EH (cell line): ENCODE measurements at places on chromosomes 3 and 15.

- DNase-seq = no peak
Measured at GRCh38 chr3:41198046-41198445, 1.3 kb upstream of the CTNNB1 start.

- DNase-seq = no peak
Measured at GRCh38 chr15:80007532-80007931, 36.5 kb upstream of the BCL2A1 start.

- DNase-seq = no peak
Measured at GRCh38 chr3:165130708-165131107, 52.4 kb upstream of the SI start.

DNA sequence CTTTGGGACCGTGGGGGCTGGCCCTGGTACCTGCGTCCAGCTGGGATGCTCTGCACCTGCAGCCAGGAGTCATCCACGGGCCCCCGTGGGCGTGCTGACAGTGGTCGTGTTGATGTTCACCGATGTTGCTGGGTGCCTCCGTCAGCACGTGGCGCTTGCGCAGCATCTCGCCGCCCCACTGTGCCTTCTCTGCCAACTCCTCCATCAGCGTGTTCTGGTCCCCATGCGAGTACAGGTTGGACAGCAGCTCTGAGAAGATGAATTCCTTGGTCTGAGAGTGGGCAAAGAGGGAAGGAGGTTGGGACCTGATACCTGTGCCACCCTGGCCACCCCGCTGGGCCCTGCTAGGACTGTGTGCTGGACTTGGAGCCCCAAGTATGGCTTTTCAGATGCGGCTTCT, 61.4 kb downstream of the ADAMTS7 start:
- no peak for DNase-seq

DNA sequence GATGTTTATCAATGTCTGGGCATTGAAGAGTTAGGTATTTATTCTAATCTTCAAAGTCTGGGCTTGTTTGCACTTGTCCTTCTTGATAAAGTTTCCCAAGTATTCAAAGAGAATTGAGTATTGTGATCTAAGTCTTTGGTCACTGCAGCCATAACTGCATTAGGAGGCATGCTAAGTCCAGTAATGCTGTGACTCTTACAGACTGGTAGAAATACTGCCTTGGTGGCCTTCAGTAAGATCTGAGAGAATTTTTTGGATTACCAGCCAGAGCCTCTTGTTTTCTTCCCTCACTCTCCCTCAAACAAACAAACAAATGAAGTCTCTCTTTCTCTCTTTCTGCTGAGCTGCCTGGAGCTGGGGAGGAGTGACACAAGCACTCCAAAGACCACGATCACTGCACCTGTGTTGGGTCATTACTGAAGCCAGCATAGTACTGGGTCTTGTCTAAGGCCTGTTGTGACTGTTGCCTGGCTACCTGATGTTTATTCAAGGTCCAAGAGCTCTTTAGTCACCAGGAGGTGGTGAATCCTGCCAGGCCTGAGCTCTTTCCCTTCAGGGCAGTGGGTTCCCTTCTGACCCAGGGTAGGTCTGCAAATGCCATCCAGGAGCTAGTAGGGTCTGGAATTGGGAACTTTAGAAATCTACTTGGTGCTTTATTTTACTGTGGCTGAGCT, 14.8 kb upstream of the RBP2 start:
- no peak for DNase-seq

GRCh38 chr3:12632523-12632922, 31.4 kb downstream of the RAF1 start:
- no peak for DNase-seq

DNA sequence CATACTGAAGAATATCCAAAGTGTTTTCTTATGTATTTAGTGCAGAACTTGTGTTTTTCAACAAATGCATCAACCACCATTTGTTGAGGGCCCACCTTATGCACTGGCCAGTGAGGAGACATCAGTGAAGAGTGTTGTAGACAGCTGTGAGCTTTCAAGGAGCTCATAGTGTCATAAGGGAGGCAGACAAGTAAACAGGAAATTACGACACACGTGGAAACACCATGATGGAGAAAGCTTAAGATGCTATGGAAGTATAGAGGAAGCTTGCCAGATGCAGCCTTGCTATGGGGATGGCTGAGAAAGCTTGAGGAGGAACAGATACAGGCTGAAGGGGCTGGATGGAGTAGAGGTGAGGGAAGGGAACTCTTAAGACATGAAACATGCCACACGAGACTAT, 50.8 kb upstream of the PSMD6 start:
- DNase-seq = peak; percentile 39

- no peak for DNase-seq
Measured at GRCh38 chr3:350871-351371, 154.4 kb downstream of the CHL1 start.

- no peak for DNase-seq
Measured at GRCh38 chr3:186182850-186183249, 74.0 kb upstream of the ETV5 start.

GRCh38 chr3:79326642-79327041, 441.2 kb downstream of the ROBO1 start:
- no peak for DNase-seq

DNA sequence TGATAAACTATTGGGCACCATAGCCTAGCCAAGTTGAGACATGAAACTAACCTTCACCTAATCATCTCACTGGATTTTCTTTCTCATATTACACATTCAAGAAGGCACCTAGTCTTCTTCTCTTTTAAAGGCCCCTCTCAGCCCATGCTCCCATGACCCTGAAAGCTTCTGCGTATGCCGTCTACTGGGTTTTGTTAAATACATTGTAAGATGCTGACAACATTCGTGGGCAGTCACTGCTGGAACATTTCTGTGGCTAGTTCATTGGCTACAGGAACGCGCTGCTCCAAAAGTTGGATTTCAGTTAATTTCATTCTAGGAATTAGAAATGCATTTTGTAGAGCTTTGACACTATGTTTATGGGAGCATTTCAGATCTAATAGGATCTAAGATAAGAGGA, 52.3 kb upstream of the CHD2 start:
- DNase-seq = no peak

DNA sequence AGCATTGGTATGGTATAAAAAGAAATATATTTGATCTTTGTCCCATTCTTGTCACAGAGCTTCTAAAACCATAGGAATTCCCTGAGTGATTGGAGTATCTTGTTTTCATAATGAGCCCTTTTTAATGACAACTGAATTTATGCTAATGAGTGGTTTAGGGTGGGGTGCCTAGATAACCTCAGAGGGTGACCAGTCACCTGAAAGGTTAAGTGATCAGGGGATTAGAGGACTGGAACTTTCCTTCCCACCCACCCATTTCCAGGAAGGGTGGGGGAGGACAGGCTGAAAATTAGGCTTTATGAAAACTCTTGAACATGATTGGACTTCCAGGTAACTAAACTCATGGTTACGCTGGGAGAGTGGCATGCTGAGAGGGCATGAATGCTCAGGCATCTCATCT, 8.5 kb downstream of the MFN1 start:
- DNase-seq = no peak

GRCh38 chr15:29636921-29637320, 185.3 kb downstream of the TJP1 start:
- DNase-seq = no peak

DNA sequence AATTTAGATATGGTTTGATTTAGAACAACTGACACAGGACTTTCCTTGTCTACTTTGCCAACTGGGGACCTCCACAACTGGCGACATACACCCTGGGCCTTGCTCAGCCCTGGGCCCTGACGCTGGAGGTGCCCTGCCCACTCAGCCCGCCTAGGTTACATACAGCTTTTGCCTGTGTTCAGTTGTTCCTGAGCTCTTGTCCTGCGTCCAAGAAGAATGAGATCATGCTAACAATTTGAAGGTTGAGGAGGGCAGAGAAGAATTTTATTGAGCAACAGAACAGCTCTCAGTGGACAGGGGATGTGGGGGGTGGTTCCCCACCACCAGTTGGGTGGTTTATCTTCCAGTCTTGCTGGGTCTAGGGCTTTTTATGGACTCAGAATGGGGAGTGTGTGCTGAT, 67.9 kb downstream of the IQCH start:
- DNase-seq = peak; percentile 15

GRCh38 chr15:62771234-62771633, 271.3 kb upstream of the TPM1 start:
- DNase-seq = peak; percentile 26

DNA sequence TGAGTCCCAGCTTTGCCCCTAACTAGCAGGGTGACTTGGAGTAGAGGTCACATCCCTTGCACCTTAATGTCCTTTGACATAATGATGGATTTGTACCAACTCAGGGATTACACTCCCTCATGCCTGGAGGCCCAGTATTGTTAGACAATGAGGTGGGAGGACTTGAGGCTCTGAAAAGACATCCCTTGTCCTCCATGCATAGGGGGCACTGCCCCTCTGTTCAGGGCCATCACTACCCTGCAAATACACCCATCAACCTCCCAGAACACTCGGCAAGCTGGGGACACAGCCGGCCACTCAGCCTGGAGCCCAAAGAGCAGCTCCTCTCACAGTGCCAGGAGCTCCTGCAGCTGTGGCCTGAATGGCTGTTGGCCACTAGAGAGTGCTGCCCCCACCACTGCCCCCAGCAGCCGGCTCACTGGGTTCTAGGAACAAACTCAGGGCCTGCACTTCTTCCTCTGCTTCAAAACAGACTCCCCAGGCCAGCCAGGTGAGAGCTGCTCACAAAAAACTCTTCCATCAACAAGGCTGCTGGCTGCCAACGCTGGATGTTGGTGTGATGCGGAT, 90.2 kb downstream of the GABRB3 start:
- no peak for DNase-seq

GRCh38 chr3:112394003-112394640, 61.2 kb downstream of the CD200 start:
- DNase-seq = peak; percentile 46

- DNase-seq = peak; percentile 10
Measured at GRCh38 chr3:172869368-172869771, 118.8 kb downstream of the ECT2 start.

DNA sequence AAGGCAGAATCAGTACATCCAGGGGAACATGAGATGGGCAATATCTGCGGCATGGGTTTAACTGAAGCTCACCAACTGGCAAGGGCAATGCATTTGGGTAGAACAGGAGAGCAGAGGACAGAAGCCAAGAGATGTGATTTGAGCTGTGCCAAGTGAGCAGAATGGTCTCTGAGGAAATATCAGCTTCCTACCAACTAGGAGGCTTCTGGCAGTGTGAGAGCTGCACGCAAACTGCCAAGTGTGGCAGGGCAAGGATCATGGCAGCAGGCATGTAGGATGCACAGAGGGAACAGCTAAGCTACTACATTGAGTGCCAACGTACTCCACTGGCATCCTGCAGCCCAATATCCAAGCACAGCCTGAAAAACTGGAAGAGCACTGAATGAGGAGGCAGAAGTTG, 1036.5 kb downstream of the TUSC7 start:
- no peak for DNase-seq

GRCh38 chr3:81744366-81744765, 17.1 kb downstream of the GBE1 start:
- DNase-seq = peak; percentile 97

DNA sequence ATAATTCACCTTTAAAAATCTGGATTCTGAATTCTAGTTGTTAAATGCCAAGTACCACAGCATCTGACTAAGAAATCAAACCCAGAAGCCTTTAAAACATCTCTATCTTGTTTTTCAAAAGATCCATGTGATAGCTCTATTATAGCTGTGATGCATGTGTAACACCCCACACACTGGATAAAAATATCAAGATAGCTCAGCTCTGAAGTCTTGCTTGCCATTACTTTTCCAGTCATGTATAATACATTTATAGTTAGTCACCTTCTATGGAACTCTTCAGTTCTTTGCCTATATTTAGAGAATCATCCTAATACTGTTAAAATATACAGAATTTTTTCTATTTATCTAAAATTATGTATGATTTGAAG, 11.6 kb downstream of the ARPP19 start:
- peak; percentile 26 for DNase-seq

DNA sequence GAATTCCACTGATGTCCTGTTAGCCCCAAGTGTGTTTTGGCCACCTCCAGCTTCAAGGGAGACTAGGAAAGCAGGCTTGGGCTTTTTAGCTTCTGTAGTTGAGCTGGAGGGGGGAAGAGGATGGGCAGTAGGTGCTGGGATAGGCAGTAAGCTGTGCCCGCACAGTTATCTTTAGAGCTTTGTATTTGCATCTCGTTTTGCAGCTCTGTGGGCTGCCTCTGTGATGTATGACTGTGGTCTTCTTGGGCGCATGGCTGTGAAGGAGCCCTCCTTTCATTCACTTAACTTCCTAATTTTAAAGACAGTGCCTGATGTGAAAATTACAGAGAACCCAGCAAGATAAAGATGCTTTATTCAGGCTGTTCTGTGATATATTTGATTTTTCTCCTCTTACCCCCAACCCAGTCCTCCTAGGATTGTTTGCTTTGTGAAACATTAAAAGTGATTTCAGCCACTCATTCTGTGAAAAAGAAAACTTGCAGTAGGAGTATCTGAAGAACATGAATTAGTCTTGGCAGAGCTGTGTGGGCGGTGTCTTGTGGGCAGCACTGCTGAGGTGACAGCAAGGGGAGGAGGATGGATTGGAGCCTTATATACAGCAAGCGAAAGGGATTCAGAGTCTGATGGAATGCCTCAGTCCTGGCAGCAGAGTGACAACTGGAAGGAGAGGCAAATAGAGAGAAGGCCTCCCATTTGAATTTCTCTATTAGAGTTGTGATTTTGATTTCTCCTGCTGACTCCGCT, 74.3 kb downstream of the LARS2 start:
- no peak for DNase-seq

DNA sequence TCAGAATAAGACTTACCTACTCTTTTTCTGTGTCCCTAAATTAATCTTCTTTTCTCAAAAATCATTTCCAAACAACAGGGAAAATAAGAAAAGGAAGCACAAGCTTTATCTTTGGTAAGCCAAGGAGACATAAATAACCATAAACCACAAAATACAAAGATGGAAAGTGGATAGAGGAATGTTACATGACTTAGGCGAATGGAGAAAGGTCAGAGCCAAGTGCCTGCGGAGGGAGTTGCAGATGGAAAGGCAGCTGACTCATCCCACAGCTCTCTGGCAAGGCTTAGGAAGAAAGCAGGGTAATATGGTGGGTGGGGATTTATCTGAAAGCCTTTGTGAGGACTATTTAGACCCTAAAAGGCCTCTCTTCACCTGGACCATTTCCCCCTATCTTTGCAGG, 72.8 kb downstream of the GALK2 start:
- DNase-seq = peak; percentile 92

GRCh38 chr3:172094621-172095557, 55.5 kb downstream of the FNDC3B start:
- DNase-seq = peak; percentile 62

DNA sequence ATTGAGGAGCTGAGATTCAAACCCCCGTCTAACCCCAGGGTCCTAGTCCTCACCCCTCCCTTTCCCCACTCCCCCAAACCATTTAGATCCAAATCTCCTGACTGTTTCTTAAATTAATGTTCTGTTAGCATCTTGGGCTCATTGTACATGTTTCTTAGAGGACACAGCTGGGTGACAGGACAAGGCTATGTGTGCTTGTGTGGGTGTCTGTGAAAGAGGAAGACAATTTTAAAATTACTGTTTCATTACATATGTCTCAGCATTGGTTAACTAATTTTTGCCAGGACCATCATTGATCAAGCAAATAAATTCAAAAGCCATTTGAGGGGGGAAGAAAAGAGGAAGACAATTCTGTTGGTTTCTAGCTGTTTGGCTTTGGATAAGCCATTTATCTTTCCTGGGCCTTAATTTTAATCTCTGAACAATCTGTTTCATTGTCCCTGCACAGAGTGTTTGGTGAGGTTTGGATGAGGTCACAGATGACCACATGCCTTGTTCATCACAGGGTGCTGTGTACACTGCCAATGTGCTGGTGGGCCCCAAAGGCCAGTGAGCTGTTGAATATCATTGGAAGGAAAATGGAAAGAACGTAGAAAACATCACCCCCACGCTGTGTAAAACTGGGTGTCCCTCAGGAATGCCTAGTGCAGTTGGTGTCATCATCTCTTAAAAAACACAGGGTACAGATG, 51.9 kb downstream of the RPLP1 start:
- DNase-seq = no peak

GRCh38 chr3:90180096-90180495, 1072.7 kb downstream of the EPHA3 start:
- no peak for DNase-seq
